Ovary (tissue), 10 donors: ENCODE measurements at places on chromosomes 5 and 9. TPM values are rescaled to one million over a fixed set of nuclear protein-coding genes. Genes with fewer than 3 reads are reported as not detected.

DNA sequence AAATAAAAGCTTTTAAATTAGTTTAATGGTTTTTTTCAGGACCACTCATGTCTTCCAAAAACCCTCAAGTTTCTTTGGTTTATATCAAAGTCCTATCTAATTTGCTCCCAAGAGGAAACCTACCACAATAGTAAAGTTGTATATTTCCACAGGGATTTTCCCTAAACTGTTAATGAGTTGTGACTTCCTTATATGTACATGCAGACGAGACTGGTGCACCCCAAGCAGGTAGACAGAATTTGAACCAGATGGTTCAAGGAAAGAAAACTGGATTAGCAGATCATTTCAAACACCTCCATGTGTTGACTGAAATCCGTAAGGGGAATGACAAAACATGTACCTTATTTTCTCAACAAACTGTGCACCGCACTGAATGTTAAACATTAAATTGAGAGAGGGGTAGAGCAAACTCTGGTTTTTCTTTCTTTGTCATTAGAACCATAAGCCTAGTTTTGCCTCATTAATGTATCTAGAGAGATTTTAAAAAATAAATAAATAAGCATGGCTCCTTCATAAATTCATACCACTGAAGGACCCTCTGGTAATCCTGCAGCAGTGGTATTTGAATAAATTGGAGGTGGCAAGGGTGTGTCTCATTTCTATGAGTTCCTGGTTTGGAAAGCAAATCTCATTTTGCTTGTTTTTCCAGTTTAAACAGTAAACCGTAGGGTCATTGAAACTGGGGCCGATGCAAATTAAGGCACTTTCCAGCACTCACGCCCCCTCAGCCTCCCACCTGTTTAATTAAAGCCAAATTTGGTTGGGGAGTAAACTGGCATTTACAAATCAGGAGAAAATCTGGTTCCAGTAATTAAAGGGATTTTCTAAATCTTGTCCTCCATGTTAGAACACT lies 51.1 kb downstream of the ENC1 start:
- H3K27ac ChIP-seq: no peak overlapping the region
- DNase-seq: no peak
- no peaks in the 10 kb centered on the region for H3K27me3 ChIP-seq
- peaks cover 2% of the 10 kb centered on the region for H3K4me1 ChIP-seq
- H3K36me3 ChIP-seq: no peaks in the 10 kb centered on the region

DNA sequence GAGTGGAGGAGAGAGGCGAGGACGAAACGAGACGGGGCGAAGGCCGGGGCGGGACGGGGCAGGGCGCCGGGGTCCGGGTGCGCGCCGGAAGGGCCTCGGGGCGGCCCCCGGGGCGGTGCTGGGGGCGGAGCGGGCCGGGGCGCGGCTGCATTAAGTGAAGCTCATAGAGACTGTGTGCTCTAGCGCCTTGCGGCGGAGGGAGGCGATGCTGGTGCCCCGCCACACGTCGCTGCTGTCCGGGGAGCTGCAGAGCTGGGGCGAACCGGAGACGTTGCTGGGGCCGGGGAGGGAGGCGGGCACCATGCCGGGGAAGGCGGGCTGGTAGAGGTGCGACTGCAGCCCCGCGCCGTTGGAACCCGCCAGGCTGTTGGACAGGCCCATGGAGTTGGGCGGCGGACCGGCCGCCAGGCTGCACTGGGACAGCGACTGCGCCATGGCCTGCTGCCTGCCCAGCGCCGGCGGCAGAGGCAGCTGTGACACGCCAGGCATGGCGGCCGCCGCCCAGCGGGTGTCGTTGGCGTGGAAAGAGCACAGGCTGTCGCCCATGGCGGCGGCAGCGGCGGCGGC lies 8.3 kb downstream of the OTP start:
- DNase-seq: no peak
- no peak overlapping the region for H3K27ac ChIP-seq
- H3K4me3 ChIP-seq: peak overlapping the region; percentile 36
- H3K27me3 ChIP-seq: peaks cover 5% of the 10 kb centered on the region
- peaks cover 13% of the 10 kb centered on the region for H3K4me1 ChIP-seq

DNA sequence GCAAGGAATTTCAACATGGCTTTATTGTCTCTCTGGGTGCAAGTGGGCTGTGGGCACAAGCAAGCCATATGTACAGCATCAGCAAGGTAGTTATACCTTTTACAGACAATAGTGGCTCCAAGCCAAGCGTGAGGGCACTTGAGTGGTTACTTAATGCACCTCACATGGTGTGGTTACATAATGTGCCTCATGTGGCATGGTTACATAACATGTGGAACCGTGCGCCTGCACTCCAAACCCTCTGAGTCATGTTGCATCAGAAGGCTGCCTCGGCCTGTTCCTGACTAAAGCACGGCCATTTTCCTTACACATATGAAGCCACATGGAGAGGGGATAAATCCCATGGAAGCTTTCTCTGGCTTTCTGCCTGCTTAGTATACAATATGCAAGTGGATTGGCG lies 150.9 kb downstream of the OSTF1 start:
- H3K27ac ChIP-seq: no peak overlapping the region
- H3K4me1 ChIP-seq: no peaks in the 10 kb centered on the region
- H3K4me3 ChIP-seq: no peak overlapping the region
- no peaks in the 10 kb centered on the region for H3K36me3 ChIP-seq
- no peaks in the 10 kb centered on the region for H3K27me3 ChIP-seq

DNA sequence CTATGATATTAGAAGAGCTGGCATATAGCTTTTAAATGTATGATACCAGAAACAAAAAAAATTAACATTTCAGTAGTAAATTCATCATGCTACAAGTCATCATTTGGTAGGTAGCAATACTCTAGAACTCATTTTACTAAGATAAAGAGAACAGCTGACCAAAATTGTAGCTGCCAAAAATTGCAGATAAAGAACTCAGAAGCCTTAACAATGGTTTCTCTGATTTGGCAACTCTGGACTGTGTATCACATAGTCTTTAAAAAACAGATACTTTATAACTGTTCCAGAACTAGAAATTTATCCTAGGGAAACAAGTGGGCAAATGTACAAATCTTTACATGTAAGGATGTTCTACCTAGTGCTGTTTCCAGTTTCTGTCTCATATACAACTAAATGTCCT lies 33.9 kb downstream of the ZFR start:
- no peak for DNase-seq
- no peaks in the 10 kb centered on the region for H3K27me3 ChIP-seq
- no peak overlapping the region for H3K4me3 ChIP-seq
- H3K27ac ChIP-seq: no peak overlapping the region
- H3K4me1 ChIP-seq: peaks cover 4% of the 10 kb centered on the region

DNA sequence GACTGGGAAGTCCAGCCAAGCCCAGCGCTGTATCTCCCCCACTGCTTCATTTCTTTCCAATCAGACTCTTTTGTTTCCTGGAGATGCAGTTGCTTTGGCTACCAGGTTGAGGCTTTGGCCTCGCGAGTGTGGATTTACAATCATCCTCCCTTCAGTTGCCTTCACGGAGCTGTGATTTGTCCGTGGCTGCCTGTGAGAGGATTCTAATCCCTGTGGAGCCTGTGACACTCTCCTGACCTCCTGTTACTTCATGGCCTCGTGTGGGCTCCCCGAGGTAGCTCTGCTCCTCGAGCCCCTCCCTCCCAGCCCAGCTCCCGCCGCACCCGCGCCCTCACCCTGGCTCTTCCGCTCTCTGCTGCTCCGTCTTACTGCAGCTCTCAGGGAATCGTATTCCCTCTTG lies 107.2 kb upstream of the STC2 start:
- no peaks in the 10 kb centered on the region for H3K27me3 ChIP-seq
- H3K36me3 ChIP-seq: no peaks in the 10 kb centered on the region
- H3K27ac ChIP-seq: no peak overlapping the region
- no peak overlapping the region for H3K4me3 ChIP-seq

- no peak overlapping the region for H3K27ac ChIP-seq
- H3K27me3 ChIP-seq: no peaks in the 10 kb centered on the region
- peaks cover 1% of the 10 kb centered on the region for H3K4me1 ChIP-seq
These were observed 9.6 kb downstream of the PSIP1 start for GRCh38 chr9:15501179-15501578.

DNA sequence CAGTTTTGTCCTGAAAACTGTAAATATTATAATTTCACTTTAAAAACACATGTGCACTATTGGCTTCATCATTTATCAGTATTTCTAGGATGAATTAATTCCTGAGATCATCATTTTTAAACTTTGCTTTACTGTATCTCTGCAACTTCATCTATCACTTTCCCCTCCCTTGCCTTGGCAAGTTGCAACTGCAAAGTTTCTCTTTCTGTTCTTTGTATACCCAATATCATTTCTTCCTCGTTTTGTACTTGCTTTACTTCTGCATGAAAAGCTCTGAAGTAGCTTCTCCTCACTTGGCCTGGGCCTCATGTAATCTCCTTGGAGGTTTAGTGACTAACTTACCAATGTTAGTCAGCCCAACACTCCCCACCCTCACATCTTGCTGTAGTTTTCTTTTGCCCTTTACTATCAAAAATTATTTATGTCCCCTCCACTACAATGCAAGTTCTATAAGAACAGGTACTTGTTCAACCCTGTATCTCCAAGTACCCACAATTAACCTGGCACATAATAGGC lies 12.8 kb downstream of the C5orf63 start:
- DNase-seq: no peak
- no peaks in the 10 kb centered on the region for H3K4me1 ChIP-seq
- H3K27ac ChIP-seq: no peak overlapping the region
- no peak overlapping the region for H3K4me3 ChIP-seq
- H3K36me3 ChIP-seq: no peaks in the 10 kb centered on the region

DNA sequence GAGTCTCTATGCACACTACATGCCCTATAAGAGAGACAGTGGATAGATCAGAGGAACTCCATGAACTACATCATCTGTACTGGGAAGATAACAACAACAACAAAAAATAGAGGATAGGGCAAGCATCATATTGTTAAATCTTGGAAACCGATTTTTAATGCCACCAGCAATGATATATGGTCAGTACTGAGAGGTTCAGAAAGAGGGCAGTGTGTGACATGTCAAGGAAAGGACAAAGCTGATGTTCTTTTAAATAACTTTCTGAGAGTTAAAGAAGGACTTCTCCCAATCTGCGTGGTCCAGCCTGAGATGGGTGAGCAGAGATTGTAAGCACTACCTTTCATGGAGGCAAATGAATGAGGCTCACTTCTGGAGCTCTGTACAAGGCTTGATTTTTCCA lies 62.0 kb upstream of the PHF24 start:
- no peaks in the 10 kb centered on the region for H3K4me1 ChIP-seq
- no peak for DNase-seq
- H3K4me3 ChIP-seq: no peak overlapping the region
- no peaks in the 10 kb centered on the region for H3K27me3 ChIP-seq
- H3K27ac ChIP-seq: no peak overlapping the region
- H3K36me3 ChIP-seq: no peaks in the 10 kb centered on the region

- peaks cover 19% of the 10 kb centered on the region for H3K4me1 ChIP-seq
- no peaks in the 10 kb centered on the region for H3K36me3 ChIP-seq
- peak; percentile 79 for DNase-seq
- H3K27me3 ChIP-seq: no peaks in the 10 kb centered on the region
These were observed 48.7 kb downstream of the RUSC2 start for GRCh38 chr9:35538361-35539234.

The FAM153A gene
- total RNA-seq: 4.4 TPM

The FOXD4L4 gene
- not detected for total RNA-seq

The OBP2B gene
- 0.33 TPM for total RNA-seq

The ZNF608 gene
- 26.8 TPM for total RNA-seq
